ENCODE measurements at places on chromosomes 3 and 15.

DNA sequence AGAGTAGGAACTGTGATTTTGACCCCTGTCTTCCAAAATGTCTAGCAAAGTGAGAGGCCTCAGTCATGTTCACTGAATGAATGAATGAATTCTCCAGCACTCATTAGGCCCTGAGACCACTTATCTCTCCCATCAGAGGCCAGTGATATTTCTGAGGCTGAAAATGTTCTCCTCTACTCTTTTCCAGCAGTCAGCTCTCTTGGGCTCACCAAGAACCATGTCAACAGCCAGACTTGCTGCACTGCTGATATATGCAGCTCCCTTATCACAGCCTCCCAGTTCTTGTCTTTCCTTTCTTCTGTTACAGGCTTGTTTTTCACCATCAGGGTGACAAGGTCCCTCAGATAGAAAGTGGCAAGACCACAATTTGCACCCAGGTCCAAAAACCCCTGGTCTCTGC lies 28.7 kb upstream of the MFSD1 start:
- no peak for DNase-seq

DNA sequence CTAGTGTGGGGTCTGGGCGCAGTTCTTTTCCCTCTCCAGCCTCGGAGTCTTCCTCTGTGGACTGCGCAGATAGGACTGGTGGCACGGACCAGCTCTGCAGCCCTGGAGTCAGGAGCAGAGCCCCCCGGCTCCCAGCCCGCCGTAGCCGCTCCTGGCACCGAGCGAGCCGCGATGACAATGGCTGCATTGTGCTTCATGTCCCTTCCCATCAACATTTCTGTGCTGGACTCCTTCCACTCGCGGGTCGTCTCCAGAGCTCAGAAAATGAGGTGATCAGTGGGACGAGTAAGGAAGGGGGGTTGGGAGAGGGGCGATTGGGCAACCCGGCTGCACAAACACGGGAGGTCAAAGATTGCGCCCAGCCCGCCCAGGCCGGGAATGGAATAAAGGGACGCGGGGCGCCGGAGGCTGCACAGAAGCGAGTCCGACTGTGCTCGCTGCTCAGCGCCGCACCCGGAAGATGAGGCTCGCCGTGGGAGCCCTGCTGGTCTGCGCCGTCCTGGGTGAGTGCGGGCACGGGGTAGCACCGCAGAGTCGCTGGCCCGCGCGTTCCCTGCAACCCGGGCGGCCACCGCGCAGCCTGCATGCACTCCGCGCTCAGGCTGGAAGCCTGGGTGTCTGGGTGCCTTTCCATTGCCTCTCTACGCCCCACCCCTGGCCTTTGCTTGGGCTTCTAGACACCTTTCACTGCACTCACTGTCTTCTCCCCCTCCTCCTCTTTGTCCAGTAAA lies at the start of gene TF:
TF (plus strand) TSS at position 413 of the 731 bp plus-strand sequence; CDS start at position 461, 48 bp downstream.
- no peak for DNase-seq

DNA sequence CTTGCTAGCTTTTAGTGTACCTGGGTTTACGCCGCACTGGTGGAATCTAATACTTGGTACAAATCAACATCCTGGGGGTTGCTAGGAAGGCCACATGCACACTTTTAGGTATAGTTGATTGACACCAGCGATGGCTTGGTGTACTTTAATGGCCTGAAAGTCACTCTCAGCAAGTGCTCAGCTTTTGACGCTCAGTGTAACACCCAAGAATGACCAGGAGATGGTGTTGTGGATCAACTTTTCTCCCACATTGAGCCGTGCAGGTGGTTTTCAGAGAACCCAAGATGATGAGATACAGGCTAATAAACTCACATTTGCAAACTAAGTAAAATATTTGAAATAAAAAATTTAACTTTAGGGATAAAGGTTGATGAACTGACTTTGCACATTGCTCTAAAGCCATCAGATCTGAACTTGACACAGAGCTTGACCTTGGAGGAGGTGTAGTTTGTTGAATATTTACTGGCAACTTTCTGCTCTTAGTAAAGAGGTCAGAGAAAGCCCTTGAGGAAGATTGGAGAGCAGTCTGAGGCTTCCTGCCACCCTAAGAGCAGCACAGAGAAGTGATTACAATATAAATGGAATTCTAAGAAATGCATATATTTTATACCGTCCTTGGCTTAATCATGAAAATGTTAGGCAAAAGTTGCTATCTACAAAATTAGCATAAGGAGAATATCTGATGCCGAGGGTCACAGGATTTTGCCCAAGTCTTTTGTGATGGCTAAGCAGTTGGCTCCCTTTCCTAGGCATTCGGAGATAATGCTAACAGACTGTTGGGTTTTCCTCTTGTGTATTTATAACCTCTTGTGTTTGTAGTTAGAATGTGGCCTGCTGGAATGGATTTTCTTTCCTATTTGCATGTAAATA lies 143.4 kb upstream of the RASGRP1 start:
- peak; percentile 49 for DNase-seq

- peak; percentile 9 for DNase-seq
Measured at GRCh38 chr15:67025719-67026609, 39.4 kb upstream of the SMAD3 start.

DNA sequence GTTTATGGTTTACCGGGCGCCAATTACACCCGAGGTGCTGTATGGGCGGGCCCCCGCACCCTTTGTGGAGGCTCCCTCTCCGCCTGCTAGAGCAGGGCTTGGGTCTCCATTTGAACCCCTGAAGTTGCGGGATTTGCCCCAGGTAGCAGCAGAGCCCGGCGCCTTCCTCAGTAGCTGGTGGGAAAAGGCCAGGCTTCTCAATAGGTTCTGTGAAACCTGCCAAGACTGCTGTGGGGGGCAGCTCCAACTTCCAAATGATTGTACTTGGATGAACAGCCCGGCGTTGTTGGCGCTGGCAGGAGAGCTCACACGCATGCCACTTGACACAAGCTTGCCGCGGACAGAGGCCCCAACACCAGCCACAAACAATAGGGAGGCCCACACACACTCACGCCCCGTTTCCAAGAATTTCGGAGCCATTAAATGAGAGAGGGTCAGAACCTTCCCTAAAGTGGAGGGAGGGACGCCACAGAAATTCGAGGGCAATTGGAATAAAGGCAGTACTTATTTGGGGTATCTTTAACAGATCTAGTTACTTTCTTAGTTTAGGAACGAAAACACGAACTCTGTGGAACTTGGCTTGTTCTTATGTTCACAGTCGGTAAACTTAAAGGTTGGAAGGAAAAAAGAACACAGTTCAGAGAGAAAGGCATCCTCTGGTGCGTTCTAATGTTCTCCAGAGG lies 1.4 kb downstream of the EPHB3 start:
- no peak for DNase-seq

GRCh38 chr3:117903226-117903625 lies 1131.4 kb downstream of the IGSF11 start:
- DNase-seq = no peak

GRCh38 chr3:128993461-128994172 lies at the start of gene CFAP92:
Gene CFAP92 (minus strand): TSS chr3:128994076. CDS start chr3:128993304, 772 bp downstream.
- peak; percentile 86 for DNase-seq

- DNase-seq = no peak
Measured at GRCh38 chr3:9167222-9167621, 82.2 kb downstream of the SRGAP3 start.

All from NCI-H2171 (cell line).